Jurkat, Clone E6-1 (cell line): ENCODE measurements at places on chromosomes 2 and 18.

- DNase-seq = no peak
Observed at GRCh38 chr18:47749600-47749973, 180.9 kb downstream of the SMAD2 start.

- DNase-seq = no peak
Observed at GRCh38 chr2:237185553-237185925, 99.8 kb downstream of the COPS8 start.

GRCh38 chr2:234673961-234674759 lies 177.3 kb upstream of the ARL4C start:
- no peak for DNase-seq

DNA sequence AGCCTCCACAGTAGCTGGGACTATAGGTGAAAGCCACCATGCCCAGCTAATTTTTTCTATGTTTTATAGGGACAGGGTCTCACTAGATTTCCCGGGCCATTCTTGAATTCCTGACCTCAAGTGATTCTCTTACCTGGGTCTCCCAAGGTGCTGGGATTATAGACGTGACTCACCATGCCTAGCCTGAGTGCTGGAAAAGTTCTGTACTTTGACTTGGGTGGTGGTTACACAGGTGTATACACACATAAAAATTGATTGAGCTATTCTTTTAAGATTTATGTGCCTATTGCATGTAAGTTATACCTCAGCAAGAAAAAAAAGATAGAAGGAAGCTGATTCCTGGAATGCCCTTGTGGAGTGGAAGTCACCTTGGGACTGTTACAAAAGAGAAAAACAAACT lies 34.8 kb upstream of the KCNF1 start:
- no peak for DNase-seq

GRCh38 chr2:26169681-26170414 lies 3.0 kb upstream of the GAREM2 start:
- DNase-seq = no peak

GRCh38 chr2:16775899-16776231 lies 110.2 kb upstream of the CYRIA start:
- no peak for DNase-seq

DNA sequence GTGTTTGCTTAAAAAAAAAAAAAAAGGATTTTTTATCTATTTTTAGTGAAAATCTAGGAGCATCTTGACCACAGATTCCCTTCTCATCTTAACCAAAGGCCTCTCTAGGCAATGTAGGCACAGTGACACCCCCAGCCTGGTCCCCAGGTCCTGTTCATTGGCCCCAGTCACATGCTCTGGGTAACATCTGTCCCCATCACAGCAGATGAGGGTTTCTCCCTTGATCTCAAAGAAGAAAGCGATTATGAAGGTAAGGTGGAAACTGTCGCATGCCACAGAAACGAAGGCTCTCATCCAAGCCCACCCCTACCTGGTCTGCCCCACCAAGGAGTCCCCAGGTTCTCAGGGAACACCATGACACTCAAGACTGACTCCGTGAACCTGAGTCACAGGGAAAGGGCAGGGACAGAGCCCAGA lies 4.7 kb downstream of the HS6ST1 start:
- DNase-seq = peak; percentile 25

GRCh38 chr2:209878701-209879100 lies 107.1 kb downstream of the UNC80 start:
- DNase-seq = no peak

DNA sequence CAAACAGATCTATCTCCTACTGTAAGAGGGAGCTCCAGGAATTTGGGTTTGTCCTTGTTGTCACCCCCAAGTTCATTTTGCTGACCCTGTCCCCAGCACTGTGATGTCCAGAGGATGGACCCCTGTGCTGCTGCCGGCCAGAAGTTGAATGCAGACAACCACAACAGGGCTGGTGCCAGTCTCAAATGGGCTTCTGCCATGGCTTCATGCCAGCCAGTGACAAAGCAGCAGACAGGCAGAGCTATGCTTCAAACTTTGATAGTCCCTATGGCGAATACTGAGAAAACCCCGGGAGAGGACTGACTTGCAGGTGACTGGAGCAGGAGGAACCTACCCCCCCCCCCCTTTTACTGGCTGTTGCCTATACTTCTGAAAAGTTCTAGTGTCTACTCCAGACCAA lies 3.2 kb downstream of the SMAD7 start:
- DNase-seq = no peak

- no peak for DNase-seq
Observed at GRCh38 chr2:99562516-99562915, 72.7 kb upstream of the REV1 start.

GRCh38 chr2:158773121-158773520 lies 22.0 kb upstream of the DAPL1 start:
- no peak for DNase-seq

DNA sequence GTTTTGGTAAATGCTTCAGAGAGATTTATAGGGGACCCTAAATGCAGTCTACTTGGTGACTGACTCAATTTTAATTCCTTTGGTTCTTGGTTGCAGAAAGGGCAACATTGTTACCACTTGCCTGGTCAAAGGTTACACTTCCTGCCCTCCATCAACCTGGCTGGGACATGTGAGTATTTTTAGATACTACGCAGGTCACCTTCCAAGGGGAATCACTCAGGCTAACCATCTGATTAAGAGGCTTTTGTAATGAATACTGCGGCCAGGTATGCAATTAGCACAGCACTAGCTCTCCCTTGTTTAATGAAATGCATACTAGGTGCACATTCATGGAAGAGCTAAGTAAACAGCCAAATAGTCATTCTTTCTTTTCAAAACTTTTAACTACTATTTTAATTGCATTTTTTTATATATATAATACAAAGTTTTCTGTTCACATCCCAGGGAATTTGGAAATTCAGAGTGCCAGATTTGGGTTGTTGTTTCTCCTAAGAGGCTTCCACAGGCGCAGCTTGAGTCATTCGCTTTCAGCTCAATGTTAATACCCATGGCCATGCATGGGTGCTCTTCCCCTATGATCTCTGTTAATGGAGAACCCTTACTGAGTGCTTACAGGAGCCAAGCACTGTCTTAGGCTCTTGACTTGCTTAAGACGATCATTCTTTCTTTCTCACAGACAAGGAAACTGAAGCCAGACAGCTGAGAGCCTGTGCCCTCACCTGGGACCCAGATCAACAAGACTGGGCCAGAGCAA lies 152.2 kb downstream of the MTX2 start:
- DNase-seq = no peak

DNA sequence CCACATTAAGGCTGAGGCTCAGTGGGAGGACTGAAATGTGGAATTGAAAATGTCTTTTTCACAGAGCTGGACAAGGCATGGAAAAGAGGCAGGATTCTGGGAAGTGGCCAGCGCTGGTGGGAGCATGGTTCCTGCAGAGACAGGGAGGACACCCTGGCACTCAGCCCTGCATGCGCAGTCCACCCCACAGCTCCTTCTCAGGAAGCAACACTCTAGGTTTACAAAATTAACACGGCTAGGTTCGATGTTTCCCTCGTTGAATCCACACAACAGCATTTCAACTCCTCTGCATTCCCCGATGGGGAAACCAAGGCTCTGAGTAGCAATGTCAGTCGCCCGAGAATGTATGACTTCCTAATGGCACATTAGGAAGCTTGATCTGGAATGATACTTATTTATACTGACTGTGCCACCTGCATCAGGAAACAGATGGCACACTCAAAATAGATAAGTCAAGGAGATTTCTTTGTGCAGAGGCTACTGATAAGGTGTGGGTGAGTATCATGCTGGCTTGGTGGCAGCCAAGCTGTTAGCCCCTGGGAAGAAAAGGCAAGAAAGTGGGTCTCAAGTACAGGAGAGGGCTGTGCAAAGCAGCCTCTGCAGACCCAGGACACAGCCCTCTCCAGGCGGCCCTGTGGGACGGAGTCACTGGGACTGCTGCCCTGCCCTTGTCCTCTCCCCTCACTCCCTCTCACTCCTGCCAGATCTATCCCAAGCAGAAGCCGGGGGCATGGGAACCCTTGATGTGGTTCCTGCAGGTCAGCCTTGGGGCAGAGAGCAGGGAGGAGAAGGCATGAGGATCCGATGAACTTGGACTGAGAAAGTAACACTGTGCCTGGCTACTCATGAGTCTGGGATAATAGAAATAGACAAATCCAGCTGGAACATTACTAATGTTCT lies 158.4 kb upstream of the FHL2 start:
- peak; percentile 8 for DNase-seq

DNA sequence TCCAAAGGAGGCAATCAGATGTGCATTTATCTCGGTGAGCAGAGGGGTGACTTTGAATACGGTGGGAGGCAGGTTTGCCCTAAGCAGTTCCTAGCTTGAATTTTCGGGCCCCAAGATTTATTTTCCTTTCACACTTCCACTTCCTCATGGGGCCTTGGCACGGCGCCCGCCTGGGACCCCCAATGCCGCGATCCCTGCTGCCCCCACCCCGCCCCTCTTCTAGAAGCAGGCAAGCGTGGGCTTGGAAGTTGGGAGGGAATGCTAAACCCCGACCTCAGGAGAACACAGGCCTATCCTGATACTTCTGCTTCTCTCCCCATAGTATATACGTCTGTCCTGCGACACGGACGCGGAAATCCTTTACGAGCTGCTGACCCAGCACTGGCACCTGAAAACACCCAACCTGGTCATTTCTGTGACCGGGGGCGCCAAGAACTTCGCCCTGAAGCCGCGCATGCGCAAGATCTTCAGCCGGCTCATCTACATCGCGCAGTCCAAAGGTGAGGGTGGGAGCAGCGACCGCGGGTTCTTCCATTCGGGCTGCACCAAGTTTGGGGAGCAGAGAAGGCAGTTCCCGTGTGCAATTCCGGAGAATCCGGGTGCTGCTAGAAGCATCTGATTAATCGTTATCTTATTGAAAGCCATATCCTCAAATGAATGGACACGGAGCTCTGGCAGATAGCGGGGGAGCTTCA lies 21.6 kb downstream of the TRPM8 start:
- no peak for DNase-seq

DNA sequence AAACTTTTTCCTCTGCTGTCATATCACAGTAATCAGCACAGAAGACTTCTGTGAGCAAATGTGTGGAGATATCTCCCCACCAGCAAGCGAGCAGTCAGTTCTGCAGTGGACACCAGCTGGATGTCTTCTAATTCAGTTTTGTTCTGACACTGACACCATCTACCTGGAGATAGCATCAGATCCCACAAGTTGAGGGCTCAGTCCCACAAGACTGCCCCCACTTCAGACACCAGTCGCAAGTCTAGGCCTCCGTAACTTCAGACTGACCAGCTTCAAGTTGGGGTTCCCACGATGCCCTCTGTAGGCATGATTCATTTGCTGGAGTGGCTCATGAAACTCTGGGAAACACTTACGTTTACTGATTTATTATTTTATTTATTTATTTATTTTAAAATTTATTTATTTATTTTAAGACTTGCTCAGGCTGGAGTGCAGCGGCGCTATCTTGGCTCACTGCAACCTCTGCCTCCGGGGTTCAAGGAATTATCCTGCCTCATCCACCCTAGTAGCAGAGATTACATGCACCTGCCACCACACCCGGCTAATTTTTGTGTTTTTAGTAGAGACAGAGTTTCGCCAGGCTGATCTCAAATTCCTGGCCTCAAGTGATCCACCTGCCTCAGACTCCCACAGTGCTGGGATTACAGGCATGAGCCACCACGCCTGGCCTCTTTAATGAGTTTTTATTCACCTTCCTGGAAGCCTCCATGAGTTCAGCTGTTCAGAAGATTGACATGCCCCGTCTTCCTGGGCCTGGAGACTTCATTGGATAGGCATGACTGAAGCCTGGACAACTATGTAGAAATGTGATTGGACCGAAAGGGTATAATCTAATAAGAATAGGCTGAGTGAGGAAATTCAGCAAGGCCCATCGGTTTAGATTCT lies 55.7 kb downstream of the PAPOLG start:
- no peak for DNase-seq

DNA sequence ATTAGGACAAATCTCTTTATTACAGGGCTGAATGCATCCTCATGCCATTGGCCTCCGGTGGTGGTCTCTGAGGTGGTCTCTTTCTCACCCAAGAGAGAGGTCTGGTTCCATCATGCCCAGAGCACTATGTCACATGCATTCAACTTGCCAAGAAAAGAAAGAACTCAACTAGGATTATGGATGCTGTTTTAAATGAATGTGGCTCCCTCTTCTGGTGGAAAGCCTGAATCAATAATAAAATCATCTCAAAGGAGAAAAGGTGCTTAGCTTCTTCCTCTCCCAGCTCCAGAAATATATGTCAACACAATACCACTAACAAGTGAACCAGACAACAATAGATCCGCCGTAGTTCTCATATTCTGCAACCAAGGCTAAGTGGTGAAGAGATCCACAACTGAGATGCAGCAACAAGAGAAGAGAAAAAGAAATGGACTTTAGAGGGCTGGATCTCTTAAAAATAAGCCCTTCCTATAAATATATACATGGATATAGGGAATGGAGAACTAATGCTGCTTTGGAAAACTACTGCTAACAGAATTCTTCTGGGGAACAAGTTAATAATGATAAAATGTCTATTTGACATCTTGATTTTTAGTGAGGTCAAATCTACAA lies 396.8 kb downstream of the NCKAP5 start:
- DNase-seq = peak; percentile 48

GRCh38 chr2:15750822-15751329 lies 159.2 kb downstream of the DDX1 start:
- DNase-seq = no peak

- no peak for DNase-seq
Observed at GRCh38 chr2:176492583-176492982, 223.3 kb downstream of the MTX2 start.

DNA sequence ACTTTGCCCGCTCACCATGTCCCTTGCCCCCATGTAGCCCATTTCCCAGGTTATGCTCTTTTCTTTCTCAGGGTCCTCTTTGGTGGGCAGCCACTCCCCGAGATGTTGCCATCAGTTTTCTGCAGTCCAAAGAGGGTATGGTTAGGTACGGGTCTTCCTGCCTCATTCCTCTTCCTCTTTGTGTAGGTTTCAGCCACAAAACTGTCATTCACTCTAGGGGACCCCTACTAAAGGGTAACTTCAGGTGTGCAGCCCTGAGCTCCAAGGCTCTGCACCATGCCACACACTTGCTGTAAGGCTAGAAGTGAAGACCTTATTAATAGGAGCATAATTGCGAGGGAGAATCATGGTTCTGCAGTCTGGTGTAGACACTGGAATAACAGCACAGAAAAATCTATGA lies 99.8 kb upstream of the ZNF397 start:
- no peak for DNase-seq

GRCh38 chr18:74190086-74190485 lies 41.8 kb downstream of the TIMM21 start:
- DNase-seq = no peak

DNA sequence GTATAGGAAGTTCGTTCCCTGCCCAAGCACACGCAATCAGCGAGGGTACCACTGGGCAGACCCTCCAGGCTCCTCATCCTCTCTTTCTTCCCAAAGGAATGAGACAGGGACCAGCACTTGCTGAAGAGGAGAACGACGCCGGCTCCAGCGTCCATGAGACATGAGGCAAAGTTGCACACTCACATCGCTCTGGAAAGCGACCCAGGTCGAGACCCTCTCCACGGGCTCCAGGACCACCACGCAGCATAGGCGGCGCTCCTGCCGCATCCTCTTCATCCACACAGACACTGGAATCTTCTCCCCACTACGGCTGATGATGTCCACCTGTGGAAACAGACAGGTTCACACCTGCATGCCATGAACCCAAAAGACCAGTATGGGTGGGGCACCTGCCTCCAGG lies 10.8 kb downstream of the PASK start:
- DNase-seq = no peak
